Cerebellum (tissue), 4 donors: ENCODE measurements at places on chromosomes 4 and X.

GRCh38 chr4:19224820-19225219 lies 1026.9 kb upstream of the SLIT2 start:
- peak; percentile 1 for DNase-seq

DNA sequence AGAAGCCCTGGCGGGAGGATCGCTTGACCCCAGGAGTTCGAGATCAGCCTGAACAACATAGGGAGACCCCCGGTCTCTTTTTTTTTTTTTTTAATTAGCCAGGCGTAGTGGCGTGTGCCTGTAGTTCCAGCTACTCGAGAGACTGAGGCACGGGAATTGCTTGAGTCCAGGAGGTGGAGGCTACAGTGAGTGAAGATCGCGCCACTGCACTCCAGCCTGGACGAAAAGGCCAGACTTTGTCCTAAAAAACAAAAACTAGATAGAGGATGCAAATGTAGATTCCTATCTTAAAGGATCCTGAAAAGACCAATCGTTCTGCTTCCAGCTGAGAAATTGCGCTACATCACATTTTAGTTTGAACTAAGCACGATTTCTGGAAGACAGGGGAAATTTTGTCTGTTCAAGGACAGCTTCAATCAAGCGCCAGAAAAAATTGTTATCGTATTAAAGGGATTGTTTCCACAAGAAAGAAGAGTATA lies 627 bp upstream of the HSD17B11 start:
- DNase-seq, result peak; percentile 14

DNA sequence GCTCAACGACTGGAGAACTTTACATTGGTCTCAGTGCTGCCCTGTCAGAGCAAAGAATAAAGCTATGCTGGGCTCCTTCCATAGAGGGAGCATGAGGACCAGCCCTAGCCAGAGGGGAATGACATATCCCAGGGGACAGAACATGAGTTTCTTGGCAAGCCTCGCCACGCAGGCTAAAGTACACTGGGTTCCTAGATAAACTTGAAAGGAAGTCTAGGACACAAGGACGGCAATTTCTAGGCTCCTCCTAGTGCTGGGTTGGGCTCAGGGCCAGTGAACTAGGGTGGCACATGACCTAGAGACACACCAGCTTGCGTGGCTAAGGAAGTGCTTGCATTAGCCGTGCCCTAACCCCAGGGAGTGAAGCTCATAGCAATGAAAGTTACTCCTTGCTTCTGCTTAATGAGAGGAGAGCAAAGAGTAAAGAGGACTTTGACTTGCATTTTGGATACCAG lies 141.0 kb downstream of the MAB21L2 start:
- DNase-seq, result no peak

GRCh38 chrX:35711281-35711680 lies 86.9 kb upstream of the MAGEB16 start:
- DNase-seq, result no peak

DNA sequence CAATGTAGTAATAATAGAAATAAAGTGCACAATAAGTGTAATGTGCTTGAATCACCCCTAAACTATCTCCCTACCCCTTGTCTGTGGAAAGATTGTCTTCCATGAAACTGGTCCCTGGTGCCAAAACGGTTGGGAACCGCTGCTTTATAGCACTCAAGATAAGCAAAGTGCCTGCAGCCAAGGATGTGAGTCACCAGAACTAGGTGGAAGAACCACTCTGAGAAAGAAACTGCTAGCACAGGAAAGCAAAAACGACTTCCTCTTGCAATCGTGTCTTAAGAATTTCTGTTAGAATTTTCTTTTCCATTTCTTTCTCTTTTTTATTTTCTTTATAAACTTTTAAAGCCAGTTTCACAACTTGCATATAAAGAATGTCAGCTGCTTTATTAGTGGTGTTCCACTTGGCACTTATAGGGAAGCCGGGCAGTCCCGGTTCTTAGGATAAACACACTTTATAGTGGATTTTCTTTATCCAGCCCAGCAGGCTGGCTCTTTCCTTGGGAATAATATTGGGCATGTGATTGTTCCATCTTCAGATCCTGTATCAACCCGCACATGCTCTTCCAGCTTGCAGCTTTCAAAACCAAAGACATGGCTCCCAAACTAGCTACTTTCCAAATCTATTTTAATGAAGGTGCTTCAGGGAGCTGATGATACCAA lies 32.3 kb upstream of the CXCL8 start:
- DNase-seq, result no peak

- no peak for DNase-seq
Measured at GRCh38 chr4:73860181-73860580, 7.1 kb downstream of the PF4V1 start.

DNA sequence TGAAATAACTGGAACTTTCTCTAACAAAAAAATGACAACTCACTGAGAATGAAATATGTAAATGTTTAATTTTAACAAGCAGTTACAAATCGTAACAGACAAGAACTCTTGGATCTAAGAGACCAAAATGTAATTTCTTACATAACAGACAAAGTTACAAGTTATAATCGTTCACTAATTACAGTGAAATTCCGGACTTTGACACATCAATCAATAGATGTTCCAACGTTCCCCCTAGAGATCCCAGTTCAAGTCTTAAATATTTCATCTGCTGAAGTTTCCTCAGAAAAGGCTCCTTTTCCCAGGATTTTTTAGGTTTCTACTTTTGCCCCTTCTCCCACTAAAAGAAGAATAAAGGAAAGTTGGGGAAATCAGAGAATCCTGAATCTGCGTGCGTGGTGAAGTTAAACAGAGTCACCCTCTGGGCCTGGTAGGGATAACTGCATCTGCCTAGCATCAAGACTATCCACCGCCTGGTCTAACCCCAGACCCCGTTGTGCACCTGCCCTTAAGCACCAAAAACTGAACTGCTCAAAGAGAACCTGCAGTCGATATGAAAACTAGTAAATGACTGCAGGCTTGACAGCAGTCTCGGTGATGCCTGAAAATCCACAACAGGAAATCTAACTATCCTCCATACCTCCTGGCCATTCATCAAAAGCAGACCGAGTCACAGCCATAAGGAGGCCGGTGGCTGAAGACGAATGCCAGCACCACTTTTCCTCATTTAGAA lies 2.3 kb downstream of the IRF2 start:
- no peak for DNase-seq

DNA sequence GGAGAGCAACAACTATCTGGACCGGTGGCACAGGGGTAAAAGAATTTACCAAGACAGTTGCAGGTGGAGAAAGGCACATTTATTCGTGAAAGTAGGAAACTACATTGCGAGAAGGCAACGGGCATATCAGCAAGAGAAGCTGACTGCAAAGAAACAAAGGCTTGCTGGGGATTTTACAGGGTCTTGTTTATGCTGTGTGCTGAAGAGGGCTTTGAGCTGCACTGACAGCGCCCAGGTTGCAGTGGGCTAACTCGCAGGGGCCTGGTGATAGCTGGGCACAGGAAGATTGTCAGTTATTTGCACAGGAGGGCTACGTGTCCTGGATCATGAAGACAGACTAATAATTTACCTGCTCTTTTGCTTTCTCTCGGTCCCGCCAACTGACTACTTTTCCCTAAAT lies 10.7 kb downstream of the TLR3 start:
- no peak for DNase-seq

DNA sequence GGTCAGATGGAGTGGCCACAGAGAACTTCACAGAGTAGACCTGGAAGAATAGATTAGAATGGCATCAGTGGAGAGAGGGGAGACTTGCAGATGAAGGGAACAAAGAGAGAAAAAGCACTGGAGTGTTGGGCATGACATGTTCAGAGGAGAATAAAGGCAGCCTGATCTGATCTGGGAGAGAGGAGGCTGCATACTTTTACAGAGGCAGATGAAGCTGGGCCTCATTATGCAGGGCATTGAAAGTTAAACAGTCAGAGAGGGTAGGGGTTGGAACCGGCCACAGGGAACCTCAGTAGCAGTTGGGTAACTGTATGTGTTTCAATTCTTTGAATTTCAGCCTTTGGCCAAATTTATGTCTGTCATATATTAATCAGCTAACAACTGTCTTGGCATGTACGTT lies 61.2 kb downstream of the SH3BGRL start:
- DNase-seq, result no peak

DNA sequence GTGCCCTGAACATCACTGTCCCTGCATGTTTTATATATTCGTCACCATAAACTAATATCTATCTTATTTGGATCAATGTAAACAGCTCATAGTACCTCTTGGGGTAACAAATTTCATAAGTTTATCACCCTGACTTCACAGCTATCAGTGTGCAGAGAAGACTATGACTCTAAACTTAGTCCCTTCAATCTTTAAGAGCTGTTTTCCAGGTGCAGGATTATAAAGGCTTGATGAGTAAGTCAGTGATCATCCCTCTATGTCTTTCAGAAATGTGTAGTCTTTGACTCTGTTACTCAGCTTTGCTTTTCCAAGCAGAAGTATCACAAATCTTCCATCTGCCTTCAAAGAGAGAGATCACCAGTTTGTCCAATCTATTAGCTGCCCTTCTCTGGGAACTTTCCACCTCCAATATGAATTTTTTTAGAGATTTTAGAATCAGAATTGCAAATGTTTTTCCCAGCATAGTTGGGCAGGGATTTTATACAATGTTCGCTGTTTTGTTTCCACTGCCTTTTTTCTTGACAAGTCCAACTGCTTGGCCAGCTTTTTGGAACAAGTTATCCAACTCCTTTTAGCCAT lies 45.1 kb upstream of the TSPAN7 start:
- DNase-seq, result no peak

DNA sequence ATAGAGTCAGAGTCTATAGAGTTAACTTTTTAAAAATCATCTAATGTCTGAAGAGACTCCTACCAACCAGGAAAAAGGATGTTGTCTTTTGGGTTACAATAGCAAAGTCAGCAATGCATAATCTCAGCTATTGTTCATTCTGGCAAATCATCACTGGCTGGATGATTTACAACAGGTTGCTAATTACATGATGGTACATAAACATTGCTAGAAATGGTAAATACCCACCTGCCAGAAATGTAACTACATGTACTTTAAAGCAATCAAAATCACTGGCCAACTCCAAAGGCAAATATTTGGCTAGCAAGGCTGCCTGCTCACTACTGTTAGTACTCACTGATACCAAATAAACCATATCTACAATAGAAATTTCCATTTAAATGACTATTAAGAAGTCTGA lies 91.1 kb downstream of the PPP3CA start:
- no peak for DNase-seq

DNA sequence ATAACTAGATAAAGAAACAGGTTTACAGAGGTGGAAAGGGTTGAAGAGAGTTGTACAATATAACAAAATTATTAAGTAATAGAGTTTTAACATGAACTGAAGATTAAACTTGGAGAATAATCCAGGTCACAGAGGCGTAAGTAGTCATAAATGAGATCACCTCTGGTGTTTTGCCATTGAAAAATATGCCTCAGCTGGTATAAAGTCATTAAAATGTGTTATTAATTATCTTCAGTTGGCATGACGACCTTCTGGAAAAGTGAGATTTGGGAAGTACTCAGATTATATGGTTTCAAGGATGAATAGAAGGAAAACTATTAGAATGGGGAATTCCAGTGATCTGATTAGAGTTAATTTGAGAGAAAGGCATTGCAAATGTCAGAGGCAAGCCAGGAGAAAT lies 237.5 kb upstream of the ANXA10 start:
- DNase-seq, result no peak

GRCh38 chr4:54032558-54033135 lies 31.8 kb downstream of the CHIC2 start:
- DNase-seq, result no peak

DNA sequence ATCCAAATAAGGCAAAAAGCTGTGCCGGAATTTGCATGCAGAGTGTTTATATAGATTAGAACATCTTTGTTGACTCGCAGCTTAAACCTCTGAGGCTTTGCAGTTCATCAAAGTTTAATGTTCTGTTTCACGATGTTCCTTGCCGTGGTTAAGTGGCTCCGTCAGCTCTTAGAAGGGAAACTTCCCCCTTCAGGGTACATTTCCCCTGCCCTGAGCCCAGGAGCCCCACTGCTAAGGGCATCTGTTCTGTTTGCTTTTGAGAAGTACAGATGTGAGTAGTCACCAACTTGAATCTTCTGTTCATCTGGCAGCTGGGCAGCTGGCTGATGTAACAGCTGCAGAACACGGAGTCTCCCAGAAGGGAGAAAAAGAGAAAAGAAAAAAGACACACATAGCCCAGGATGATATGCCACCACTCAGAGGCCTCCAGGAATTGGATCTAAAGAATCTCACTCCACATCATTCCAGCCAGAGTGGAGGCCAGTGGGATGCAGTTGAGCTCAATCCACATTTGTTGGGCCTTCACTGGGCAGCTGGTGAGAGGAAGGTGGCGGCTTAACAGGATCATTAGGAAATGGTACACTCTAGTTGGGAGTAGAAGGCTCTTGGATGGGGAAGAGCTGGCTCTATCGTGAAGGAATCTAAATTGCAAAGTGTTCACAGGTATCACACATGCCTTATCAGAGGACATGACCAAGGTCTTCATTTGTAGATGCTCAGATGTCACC lies 178.7 kb upstream of the RBPJ start:
- no peak for DNase-seq

DNA sequence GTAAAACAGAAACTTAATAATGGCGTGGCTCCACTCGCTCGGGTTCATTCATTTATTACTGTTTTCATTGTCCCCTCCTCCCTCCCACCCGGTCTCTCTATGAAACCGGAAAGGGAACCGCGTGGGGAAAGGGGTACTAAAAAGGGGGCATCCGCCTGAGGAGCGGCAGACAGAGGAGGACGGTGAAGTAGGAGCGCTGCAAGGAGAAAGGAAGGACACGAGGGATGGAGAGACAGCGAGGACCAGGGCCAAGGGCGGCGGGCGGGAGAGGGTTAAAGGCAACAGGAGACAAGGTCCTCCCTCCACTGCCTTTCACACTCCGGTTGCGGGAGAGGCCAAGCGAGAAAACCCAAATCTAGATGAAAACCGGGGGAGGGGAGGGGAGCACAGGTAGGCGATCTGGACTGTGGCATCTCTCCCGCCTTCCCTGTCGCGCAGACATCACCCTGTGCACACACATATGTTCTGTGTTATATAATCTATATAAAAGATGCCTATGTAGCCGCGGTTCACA lies 829 bp downstream of the ELOVL6 start:
- peak; percentile 75 for DNase-seq

- no peak for DNase-seq
Measured at GRCh38 chr4:138875891-138876608, 139.5 kb upstream of the NOCT start.

- no peak for DNase-seq
Measured at GRCh38 chr4:180207921-180208320, 2035.3 kb upstream of the TENM3 start.

DNA sequence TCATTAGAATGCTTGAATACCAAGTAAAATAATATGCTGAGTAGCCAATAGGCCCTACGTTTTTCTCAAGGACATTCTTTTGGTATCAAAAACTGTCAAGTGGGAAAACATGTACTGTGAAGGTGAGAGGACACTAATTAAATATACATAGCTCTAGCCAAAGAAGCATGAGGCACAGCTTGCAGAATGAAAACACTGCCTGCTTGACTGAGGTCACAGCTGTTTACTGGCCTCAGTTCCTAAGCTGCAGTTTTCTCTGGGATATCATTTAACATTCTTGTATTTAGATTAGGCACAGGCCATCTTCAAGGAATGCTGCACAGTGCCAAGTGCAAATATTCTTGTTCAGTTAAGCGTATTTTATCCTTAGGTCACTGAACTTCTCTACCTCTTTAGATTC lies 78.6 kb downstream of the NAP1L3 start:
- no peak for DNase-seq

- DNase-seq, result no peak
Measured at GRCh38 chrX:11189097-11189496, 78.0 kb downstream of the HCCS start.
